ENCODE measurements at places on chromosomes 11 and 22.

GRCh38 chr22:42814215-42814614 is 42.9 kb downstream of the ARFGAP3 start:
- no peak for DNase-seq

- DNase-seq = no peak
These were observed 25.4 kb upstream of the BSX start for GRCh38 chr11:123006860-123007542.

DNA sequence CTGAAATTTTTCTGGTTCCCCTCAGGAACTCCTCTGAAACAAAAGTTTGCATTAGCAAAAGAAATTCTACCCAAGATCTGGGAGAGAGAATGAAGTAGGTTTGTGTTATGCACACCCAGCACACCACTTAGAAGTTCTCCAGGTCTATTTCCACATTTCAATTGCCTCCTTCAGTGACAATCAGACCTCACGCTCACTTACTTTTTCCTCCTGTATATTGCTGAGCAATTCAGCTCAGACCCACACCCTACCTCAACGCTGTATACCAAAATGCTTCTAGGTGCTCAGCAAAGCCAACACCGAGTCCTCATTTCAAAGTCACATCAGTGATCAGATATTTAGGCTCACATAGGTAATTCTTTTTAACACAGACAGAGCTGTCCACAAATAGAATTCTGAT is 19.2 kb downstream of the MRGPRX3 start:
- no peak for DNase-seq

GRCh38 chr22:27436591-27436990 is 365.0 kb downstream of the MN1 start:
- DNase-seq = no peak

- no peak for DNase-seq
These were observed 6.4 kb upstream of the EHF start for GRCh38 chr11:34614344-34615104.

DNA sequence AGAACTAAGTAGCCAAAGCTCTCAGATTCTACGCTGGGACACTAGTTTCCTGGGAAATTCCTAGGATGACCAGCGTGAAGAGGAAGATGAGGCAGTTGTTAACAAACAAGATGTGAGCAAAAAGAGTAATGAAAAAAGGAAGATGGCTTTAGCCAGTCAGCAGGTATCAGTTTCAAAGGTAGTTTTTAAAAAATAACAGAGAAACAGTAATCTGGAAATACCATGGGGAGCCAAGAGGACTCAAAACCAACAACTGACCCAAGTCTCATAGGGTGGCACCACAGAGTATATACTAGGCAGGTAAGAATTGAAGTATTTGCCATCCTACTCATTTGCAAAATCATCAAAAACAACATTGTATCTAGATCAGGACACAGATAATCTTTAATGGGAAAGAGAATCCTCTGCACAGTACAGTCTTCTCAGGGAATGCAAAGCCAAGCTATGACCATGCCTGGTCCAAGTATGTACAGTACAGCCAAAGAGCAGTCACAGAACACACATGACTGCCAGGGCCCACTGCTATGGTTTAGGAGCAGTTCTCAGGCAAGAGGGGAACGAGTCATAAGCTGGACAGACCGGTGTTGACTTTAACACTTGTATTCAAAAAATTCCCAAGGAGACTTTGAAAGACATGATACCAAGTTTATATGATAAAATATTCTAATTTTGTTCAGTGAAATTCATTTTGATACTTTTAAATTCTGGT is 20.6 kb downstream of the MSANTD4 start:
- DNase-seq = no peak

DNA sequence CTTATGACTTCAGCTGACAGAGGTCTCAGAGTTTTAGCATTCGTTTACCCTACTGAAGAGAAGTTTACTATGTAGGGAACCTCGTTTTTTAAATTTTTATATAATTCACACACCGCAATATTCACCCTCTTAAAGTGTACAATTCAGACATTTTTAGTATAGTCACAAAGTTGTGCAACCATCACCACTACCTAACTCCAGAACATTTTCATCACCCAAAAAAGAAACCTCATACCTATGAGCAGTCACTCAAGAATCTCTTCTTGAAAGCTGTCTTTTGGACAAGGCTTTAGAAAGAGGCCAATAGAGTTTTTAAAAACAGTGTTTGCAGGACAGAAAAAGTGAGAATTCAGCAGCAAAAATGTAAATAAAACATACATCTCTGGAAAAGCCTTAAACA is 39.5 kb upstream of the CLNS1A start:
- no peak for DNase-seq

- no peak for DNase-seq
These were observed 710 bp downstream of the ATP5MGL start for GRCh38 chr22:42639541-42640241.

- no peak for DNase-seq
These were observed 16.7 kb downstream of the TRPC6 start for GRCh38 chr11:101567071-101567470.

- no peak for DNase-seq
These were observed 70.4 kb upstream of the SHISAL1 start for GRCh38 chr22:44383064-44383575.

DNA sequence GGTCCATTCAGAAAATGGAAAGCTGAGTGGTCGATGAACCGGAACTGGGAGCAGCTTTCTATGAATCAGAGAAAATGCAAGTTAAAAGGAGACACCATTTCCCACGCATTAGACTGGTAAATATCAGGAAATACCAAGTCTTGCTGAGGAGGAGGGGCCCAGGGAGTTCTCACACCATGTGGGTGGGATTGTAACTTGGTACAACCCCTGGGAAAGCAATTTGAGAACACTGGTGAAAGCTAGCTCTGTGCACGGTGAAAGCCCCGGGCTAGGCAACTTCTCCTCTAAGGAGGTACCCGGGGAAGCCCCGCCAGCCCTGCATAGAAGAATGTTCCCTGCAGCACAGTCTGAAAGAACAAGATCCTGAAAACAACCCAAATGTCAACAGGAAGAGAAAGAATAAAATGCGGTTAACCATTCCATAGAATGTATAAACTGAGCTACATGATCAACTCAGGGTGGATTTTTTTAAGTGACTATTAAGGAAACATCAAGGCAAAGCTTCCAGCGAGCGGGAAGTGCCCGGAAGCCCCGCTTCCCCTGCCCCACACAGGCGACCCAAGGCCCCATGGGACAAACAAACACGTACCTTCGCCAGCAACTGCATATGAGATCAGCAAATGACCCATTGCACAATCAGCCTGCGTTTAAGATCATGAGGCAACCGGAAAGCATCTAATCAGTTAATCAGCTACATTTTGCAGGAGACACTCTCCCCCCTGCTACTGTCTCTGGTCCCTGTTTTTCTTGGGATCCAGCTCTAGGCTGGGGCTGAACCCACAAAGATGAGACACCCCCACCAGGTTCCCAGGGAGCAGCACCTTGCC is 11.3 kb downstream of the SHANK2 start:
- DNase-seq = no peak

DNA sequence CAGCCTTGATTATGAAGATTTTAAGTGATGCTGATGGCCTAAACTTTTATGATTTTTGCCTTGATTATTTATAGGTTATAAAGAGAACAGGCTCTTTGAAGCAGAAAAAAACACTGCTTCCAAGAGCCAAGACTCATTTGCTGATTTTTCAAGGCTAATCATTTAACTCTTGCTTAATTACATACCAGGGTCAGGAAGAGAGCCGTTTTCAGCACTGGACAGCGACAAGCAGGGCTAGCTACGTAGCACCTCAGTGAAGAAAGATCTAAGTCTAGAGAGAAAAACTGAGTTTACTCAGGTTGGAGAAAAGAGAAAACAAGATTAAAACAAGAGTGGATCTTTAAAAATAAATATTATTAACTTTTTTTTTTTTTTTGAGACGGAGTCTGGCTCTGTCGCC is 615.4 kb upstream of the B3GAT1 start:
- DNase-seq = no peak

DNA sequence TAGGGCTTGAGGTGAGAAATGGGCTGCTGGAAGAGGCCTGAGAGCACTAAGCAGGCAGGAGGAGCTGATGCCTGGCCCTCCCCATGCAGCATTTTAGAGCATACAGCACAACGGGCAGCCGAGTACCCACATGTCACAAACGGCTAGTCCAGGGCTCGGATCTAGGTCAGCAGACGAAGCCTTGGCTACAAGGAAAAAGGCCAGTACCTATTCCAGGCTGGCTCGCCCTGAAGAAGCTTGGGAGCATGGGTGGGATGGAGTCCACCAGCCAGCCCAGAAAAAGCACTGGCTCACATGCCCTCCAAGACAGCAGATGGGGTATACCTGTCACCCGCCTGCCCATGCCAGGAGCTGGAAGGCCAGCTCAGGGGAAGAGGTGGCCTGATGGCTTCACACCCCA is 9.6 kb downstream of the UFD1 start:
- DNase-seq = no peak

GRCh38 chr11:109845437-109845836 is 247.8 kb upstream of the ZC3H12C start:
- no peak for DNase-seq

GRCh38 chr22:32796865-32797573 is 4.5 kb upstream of the TIMP3 start:
- peak; percentile 36 for DNase-seq

DNA sequence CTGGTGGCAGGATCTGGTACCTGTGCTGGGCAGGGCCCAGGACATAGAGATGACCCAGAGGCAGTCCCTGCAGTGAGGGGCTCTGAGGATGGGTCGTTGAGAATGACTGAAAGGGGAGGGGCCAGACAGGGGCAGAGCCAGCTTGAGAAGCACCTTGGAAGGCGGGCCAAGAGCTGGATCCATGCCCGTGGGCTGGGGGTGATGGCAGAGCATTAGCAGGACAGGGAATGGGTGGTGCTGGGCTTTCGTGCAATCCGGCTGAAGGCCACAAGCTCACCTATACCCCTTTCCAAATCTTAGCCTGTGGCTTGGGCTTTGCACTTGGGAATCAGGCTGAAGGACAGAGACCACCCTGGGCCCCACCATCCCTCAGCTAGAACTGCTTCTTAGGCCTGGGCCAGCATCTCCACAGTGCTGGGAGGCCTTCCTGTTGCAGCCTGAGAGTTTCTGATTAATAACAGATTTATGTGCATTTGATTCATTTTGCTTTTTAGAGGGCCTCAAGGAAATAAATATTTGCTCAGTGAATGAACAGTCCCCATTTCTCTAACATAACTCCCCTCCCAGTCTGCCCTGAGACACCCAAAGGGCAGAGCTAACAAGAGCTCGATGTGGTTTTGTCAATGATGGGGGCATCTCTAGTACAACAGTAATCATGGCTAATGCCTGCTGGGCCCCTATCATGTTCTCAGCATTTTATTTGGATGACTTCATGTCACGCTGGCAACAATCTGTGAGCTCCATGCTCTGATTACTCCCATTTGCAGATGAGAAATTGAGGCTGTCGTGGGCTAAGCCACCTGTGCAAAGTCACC is 39.3 kb downstream of the RIBC2 start:
- DNase-seq = no peak

- no peak for DNase-seq
These were observed 9.8 kb upstream of the APOL6 start for GRCh38 chr22:35638410-35638809.

DNA sequence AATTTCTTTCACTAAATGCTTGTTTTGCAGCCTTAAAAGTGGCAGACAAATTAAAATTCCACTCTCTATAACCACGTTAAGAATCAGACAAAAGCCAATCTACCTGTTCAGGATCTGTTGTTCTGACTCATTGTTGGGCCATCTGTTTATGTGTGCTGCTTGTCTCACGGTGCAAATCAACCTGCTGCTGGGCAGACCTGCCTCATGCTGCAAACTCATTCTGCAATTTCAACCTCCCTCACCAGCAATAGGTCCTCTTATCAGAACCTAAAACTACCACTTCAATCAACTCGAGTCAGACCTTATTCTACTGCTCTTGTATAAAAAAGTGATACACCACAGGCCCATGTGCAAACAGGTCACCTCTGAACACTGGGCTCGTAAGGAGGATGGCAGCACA is 75.1 kb downstream of the LARGE2 start:
- no peak for DNase-seq

DNA sequence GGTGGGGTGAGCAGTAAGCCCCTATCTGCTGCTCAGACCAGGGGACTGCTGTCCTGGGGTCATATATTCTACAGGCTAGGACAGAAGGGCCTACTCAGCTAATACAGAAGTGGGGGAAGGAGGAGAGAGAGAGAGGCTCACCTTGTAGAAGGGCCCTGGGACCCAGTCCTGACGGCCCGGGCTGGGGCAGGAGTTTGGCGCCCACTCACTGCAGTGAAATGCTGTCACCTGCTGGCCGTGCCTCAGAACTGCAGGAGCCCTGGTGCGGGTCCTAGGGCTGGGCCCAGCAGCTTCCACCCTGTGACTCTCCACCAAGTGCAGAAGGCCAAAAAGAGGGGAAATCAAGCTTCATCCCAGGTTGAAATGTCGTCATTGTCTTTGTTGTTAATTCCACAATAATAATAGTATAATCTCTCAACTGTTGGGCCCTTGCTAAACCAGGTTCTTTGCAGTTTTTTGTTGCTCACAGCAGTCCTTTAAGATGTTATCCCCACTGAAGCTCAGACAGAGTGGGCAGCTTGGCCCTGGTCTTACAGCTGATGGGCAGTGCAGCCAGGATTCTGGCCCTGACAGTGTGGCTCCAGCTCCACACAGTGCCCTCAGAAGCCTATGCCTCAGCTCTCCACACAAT is 29.6 kb downstream of the TRIM29 start:
- DNase-seq = peak; percentile 52

- no peak for DNase-seq
These were observed 527.0 kb downstream of the TBC1D22A start for GRCh38 chr22:47289336-47289985.

DNA sequence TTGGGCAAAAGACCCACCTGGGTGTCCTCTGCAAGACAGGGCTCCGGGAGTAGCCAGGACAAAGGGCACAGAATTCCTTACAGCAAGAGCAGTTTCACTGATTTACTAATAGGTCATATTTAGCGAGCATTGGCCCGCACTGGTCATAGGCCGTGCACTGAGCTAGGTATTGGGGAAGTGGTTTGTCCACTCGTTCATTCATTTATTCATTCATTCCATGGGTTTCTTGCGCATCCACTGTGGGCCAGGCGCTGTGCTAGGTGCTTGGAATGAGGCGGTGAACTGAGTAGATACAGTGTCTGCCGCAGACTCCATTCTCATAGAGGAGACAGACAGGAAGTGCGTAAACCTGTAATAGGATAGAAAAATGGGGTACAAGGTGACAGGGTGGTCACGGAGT is 13.2 kb upstream of the LINC01488 start:
- no peak for DNase-seq

GRCh38 chr11:15697437-15698236 is 582.9 kb downstream of the INSC start:
- no peak for DNase-seq

GRCh38 chr11:132972565-132972964 is 559.7 kb downstream of the OPCML start:
- DNase-seq = no peak

GRCh38 chr22:19620742-19621371 is 93.4 kb upstream of the SEPTIN5 start:
- no peak for DNase-seq

DNA sequence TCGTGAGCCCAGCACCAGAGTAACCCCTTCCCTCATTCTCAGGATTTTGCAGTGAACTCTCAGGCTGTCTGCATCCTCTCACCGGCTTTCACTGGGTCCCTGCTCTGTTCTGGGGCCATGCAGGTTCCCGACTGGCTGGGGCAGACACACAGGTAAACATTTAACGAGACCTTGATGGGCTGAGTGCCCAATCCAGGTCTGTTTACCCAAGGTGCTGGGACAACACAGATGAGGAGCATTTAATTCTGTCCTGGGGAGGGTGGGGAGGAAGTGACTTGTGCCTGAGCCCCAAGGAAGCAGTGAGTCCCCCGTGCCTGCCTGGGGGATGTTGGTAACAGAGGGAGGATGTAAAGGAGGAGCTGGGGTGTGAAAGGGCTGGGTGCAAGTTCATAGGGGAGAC is 4.4 kb downstream of the BIK start:
- DNase-seq = no peak

- no peak for DNase-seq
These were observed 12.7 kb upstream of the CAPN5 start for GRCh38 chr11:77054084-77054483.

Measured in stimulated activated CD8-positive, alpha-beta memory T cell treated with anti-CD3 and anti-CD28 coated beads, Interleukin-4, amount 100 ng/mL, for 24 hours (primary cell).